ENCODE measurements at places on chromosomes 12 and 14.

GRCh38 chr12:104636496-104636895 is 179.7 kb downstream of the CHST11 start:
- no peak for DNase-seq

- no peak for DNase-seq
Measured at GRCh38 chr12:1362143-1362662, 232.2 kb downstream of the FBXL14 start.

DNA sequence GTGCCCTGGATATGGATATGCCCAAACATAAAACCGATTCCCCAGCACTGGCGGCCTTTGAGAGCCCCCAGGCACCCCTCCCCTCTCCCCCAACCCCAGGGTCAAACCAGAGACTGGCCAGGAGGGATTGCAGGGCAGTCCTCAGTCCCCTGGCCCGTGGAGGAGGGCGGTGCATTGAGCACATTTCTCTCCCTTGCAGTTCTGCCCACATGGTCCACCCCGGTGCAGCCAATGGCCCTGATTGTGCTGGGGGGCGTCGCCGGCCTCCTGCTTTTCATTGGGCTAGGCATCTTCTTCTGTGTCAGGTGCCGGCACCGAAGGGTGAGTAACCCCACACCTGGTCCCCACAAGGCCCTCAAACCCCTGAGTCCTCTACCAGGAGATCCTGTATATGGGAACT is 3.4 kb upstream of the GPR162 start:
- DNase-seq, result no peak

- no peak for DNase-seq
Measured at GRCh38 chr12:57604992-57605810, 577 bp downstream of the DTX3 start.

GRCh38 chr12:56676851-56677580 is 11.1 kb downstream of the PTGES3 start:
- DNase-seq, result no peak

All from HT-29 (cell line).